ENCODE measurements at places on chromosomes 7 and 10.

- DNase-seq = no peak
Measured at GRCh38 chr10:15457382-15457781, 86.3 kb upstream of the FAM171A1 start.

GRCh38 chr7:112381311-112382091, 68.8 kb upstream of the IFRD1 start:
- no peak for DNase-seq

DNA sequence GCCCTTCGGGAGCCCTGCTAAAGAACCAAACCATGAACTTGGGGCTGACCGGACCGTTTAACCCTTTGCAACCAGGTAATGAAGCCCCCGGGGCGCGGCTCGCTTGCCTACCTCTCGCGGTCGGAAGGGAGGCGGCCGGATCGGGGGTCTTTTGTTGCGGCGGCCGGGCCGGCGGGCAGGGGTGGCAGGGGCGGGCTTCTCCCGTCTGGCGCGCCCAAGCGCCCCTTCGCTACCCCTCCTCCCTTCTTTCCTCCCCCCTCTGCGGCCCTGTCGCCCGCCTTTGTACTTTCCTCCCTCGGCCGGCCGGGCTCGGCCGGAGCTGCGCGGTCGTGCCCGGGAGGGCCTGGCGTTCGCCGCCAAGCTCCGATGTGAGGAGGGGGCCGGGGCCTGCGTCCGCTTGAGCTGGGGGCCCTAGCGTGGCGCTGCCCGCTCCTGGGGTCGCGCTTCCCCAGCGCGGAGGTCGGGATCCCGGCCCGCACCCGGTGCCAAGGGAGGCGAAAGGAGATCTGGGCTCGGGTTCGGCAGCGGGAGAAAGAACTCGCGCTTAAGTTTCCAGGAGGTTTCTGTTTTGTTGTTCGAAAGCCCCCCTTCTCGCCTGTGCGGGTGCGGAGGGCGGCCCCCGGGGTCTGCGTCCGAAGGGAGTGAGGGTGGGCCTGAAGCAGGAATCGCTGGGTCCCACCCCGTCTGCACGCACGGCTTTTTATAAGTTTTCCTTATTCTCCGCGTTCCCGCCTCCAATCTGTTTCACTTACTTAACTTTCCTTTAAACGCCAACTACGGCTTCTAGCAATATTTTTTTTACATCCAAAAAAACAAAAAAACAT, 436.8 kb upstream of the GALNT17 start:
- DNase-seq = no peak

DNA sequence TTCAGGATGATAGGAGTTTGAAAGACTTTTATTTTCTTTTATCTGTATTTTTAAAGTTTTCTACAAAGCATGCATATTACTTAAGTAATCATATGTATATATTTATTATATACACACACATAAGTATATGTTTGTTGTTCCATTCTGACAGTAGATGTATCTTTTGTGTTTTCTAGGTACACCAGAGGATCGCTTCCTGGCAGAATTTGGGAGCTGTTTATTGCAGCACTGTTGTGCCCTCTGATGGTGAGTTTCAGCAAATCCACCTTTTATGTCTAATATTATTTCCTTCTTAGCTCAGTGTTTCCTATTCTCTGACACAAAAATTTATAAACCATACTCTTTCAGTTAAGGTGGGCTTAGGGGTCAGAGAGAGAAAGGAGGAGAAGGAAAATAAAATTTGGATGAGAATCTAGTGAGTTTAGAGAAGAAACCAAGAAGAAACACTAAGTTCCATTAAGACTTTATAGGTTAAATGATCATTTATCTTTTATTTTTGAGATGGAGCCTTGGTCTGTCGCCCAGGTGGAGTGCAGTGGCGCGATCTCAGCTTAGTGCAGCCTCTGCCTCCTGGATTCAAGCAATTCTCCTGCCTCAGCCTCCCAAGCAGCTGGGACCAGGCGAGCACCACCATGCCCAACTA, 59.2 kb upstream of the OIT3 start:
- no peak for DNase-seq

DNA sequence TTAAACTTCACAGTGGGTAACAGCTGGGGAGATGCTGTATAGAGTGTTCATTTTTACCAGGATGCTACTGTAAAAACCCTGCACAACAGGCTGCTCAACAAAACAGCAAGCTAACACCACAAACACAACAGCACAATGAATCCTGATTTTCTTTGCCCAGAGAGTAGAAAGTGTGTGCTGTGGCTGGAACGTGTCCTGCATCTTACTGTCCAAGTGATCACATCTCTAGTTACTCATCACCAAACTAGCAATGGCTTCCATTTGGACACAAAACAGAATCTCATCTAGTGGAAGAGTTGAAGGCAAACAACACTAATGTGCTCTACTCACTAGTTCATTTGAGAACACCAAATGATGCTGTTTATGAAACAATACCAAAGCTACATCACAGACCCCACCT, 121.2 kb downstream of the SLC25A13 start:
- DNase-seq = no peak

DNA sequence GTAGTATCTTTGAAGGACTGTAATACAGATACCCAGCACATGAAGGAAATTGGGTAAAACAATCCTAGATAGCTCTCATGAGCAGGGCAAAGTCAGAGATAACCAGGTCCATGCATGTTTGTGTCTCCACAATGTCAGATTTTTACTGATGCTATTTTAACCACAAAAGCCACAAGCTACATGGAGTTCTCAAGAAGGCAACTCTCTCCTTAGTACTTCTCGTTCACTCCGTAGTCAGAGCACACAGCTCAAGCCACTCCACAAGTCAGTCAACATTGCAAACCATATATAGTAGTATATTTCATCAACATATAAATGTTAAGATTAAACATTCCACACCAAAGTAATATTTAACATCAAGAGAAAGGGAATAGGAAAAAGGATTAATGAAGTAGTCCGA, 98.0 kb upstream of the PIK3CG start:
- no peak for DNase-seq

DNA sequence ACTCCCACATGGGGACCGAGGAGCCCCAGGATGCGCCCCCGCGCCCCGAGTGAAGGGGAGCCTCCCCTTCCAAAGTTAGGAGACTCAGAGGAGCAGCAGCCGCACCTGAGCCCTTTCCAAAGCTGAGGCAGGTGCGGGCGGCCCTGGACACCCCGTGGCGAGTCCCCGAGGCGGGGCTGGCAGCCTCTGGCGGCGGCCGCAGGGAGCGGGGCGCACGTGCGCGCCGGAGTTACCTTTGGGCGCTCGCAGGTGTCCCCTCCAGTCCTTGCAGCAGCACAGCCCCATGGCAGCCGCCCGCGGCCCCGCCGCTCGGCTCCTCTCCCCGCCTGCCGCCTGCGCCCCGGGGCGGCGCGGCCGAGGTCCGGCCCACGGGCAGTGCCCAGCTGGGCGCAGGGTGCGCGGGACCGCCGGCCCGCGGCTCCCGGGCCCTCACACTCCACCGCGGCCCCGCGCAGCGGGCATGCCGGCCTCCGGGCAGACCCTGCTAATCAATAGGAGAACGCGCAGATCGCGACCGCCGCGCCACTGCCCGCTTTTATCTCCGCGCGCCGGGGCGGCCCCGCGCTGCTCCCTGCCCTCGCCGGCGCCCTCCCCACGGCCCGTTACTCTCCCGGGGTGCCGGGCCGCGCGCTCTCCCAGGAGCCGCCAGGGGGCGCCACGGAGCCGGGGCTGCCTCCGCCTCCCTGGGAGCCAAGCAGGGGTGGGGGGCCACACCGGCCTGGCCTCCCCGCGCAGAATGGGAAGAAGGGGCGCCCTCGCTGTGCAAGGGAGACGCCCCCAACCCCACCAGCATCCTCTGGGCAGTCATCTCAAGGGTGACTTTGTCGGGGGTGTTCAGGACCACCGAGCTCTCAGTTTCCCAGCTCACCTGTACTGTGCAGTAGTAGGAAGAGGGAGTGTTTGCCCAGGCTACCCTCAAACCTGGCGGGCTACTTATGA, 80.8 kb downstream of the ARHGAP22 start:
- DNase-seq = no peak

DNA sequence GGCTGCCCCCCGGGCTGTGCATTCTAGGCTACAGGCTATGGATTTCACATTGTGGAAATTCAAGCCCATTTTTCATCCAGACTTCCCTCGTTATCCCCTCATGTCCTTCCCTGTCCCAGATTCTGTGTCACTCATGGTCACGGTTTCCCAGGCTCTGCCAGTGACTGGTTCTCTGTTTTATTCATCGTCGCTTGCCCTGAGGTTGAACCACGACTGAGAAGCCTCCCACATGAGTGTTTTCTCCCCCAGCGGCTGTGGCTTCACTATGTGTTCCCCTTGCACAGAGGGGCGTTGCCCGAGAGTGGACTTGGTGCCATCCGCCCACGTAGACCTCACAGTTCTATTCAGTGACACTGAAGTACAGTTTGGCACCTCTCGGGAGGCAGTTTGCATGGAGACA, 14.0 kb downstream of the NOM1 start:
- DNase-seq = no peak

DNA sequence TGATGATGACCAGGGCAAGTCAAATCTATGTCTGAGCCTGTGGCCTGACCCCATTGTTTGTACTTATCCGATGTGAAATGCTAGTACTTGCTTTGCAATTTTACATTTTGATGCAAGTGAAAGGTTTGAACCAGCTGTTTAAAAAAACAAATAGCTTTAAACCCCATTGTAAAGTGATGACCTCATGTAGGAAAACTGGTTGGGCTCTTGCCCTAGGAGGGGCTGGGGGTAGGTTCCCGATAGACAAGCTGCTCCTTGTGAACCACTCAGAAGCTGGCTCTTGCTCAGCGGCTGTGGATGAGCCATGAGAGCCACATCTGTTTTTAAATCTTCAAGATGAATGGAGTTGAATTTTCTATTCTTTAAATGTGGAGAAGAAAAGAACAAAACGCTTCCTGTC, 185.3 kb downstream of the WDR11 start:
- no peak for DNase-seq

DNA sequence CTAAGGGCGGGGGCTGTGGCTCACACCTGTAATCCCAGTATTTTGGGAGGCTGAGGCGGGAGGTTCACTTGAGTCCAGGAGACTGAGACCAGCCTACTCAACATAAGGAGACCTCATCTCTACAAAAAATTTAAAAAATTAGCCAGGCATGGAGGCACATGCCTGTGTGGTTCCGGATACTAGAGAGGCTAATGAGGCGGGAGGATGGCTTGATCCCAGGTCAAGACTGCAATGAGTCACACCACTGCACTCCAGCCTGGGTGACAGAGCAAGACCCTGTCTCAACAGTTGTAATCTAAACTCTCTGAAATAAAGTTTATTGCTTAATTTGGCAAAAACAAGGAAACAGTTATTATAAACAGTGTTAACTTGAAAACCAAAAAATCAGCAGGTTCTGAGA, 123.3 kb downstream of the USP6NL start:
- DNase-seq = no peak

GRCh38 chr7:1961701-1962276, 271.0 kb downstream of the MAD1L1 start:
- DNase-seq = no peak

- DNase-seq = no peak
Measured at GRCh38 chr7:30330134-30331111, 46.0 kb downstream of the ZNRF2 start.

- no peak for DNase-seq
Measured at GRCh38 chr7:132092106-132092505, 484.2 kb downstream of the PLXNA4 start.

DNA sequence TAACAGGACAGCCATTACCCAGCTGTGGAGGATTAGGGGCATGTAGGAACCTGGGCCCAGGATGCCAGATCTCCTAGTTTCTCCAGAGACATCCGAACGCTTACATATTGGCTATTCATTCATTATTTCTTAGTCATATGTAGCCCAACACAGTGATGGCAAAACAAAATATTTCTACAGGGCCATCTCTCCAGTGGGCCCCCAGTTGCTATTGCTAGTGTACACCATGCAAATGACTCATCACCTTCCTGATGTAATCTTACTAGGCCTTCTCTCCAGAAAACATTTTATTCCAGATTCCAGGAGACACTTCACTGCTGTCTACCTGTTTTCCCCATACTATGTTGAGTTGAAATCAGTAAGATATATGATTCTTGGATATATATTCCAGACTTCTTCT, 201.7 kb downstream of the PLXDC2 start:
- DNase-seq = no peak

DNA sequence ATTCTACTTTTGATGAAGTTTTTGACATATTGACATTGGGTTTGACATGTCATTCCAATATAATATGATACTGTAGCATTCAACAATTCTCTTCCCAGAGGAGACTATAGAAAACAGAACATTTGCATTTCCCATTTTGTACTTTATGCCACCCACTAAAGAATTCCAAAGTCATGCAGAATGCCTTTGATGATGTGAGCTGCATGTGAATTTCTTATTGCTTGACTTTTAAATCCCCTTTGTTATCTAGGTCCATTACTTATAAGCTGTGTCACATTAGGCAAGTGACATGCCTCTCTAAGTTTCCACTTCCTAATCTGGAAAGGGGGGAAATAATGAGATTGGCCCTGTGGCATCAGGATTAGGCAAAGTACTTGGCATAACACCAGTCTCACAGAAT, 436.7 kb downstream of the AUTS2 start:
- no peak for DNase-seq

DNA sequence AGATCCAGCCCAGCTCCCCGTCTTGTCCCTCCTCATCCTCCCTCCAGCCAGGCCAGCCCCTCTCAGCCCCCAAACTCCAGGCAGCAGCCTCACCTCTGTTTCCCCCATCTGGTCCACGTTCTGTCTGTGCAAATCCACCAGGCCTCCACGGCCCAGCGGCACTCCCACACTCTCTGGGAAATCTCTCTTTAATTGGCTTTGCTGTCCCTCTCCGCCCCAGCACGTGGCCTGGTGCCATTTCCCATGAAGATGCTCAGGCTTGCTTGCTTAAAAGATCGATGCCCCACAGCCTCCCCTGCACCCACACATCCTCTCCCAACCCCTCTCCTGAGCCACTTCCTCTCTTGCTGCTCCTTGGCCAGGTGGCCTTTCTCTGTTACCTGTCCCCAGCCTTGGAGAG, 39.3 kb downstream of the PRF1 start:
- DNase-seq = no peak

GRCh38 chr10:100739517-100740368, 5.6 kb upstream of the PAX2 start:
- DNase-seq = no peak

DNA sequence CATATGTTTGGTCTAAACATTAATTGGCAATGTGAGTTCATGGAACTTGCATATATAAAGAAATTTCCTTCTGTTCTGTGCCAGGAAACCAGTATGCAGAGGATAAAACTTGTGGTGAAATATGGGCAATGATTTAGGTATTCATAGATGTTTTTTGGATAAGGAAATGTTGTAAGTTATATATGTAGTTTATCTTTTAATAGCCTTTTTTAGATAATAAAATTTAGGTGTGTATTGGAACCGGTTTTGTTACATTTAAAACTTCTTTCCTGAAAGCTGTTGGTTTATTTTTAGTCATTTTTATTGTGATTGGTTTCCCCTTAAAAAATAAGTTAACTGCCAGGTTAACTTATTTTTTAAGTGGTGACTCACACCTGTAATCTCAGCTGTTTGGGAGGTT, 22.1 kb downstream of the TAX1BP1 start:
- DNase-seq = no peak
